ENCODE measurements at places on chromosomes 3 and 15. TPM values are rescaled to one million over a fixed set of nuclear protein-coding genes. Genes with fewer than 3 reads are reported as not detected.

Gene PLSCR5
- total RNA-seq = not detected

Gene GOLGA6A
- total RNA-seq = under 0.01 TPM

Gene NR1I2
- total RNA-seq = not detected

Gene GMNC
- under 0.01 TPM for total RNA-seq

Gene MINAR1
- total RNA-seq = 2.5 TPM

Gene TMEM158
- total RNA-seq = 4.7 TPM

Gene EIF4E3
- total RNA-seq = 3.5 TPM

Gene ZPLD1
- under 0.01 TPM for total RNA-seq

Gene SCG5
- 9.0 TPM for total RNA-seq

Gene CPB1
- 1.1 TPM for total RNA-seq

DNA sequence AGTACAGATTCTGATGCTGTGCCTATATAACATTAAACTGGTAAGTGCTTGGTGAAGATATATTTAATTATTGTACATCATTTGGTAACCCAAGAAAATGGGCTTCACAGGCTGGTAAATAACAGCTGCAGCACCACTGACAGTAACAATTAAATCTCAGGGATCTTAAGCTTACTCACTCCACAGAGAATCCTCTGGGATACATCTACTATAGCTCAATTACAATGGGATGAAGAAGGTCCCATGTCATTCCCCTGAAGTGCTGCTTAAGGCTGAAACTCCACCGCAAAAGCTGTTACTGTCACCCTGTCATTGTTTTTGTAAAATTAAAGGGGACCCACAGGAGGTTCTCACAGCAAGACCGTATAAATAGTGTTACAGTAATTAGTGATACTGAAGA lies 153.0 kb downstream of the IMPG2 start:
- no peaks in the 10 kb centered on the region for H3K36me3 ChIP-seq
- H3K27ac ChIP-seq = no peak overlapping the region
- DNase-seq = no peak
- H3K4me1 ChIP-seq = peaks cover 14% of the 10 kb centered on the region
- H3K27me3 ChIP-seq = no peaks in the 10 kb centered on the region

- H3K27me3 ChIP-seq = no peaks in the 10 kb centered on the region
- H3K4me1 ChIP-seq = peaks cover 21% of the 10 kb centered on the region
- peak; percentile 65 for DNase-seq
- peak overlapping the region; percentile 65 for H3K27ac ChIP-seq
Measured at GRCh38 chr15:68794863-68795262, 25.8 kb downstream of the ANP32A start.

GRCh38 chr3:138135146-138135832 lies 3.1 kb upstream of the A4GNT start:
- peaks cover 6% of the 10 kb centered on the region for H3K27me3 ChIP-seq
- H3K4me3 ChIP-seq = no peak overlapping the region
- H3K4me1 ChIP-seq = no peaks in the 10 kb centered on the region
- DNase-seq = no peak

DNA sequence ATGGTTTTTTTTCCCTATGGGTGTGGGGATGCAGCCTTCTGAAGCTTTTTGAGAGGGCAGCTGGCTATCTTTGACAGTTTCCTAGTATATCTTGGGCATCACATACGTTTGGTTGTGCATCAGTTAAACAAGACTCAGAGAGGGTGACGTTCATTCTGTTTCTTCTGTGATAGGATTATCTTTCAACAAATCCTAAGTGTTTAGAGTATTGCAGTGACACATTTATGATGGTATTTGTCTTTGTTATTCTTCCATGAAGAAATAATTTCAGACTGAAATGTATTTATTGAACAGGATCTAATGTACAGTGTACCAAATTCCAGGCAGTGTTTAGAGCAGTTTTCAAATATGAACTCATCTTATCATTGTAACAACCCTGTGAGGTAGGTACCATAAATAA lies 114.4 kb downstream of the PLCL2 start:
- H3K36me3 ChIP-seq = no peaks in the 10 kb centered on the region
- H3K27me3 ChIP-seq = no peaks in the 10 kb centered on the region
- no peak overlapping the region for H3K4me3 ChIP-seq
- H3K27ac ChIP-seq = no peak overlapping the region
- DNase-seq = no peak

DNA sequence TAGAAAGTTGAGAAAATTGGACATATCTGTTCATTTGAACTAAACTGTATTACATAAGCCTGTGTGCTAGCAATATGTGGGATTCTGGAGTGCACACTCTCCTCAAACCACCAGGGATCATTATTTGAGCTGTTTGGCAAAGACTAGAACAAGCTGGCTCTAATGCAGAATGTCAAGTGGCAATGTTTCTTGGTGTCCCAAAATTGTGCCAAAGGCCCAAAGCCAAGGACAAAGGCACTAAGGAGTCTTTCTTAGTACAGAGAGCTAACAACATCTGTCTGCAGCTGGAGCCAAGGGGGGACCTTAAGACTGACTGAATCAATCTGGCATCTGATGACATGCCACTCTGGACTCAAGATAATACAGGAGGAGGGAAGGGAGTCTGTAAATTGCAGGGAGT lies 76.7 kb upstream of the STRIT1 start:
- no peaks in the 10 kb centered on the region for H3K4me1 ChIP-seq
- no peak for DNase-seq
- no peaks in the 10 kb centered on the region for H3K36me3 ChIP-seq
- H3K27me3 ChIP-seq = peaks cover 4% of the 10 kb centered on the region
- H3K4me3 ChIP-seq = no peak overlapping the region
- no peak overlapping the region for H3K27ac ChIP-seq

DNA sequence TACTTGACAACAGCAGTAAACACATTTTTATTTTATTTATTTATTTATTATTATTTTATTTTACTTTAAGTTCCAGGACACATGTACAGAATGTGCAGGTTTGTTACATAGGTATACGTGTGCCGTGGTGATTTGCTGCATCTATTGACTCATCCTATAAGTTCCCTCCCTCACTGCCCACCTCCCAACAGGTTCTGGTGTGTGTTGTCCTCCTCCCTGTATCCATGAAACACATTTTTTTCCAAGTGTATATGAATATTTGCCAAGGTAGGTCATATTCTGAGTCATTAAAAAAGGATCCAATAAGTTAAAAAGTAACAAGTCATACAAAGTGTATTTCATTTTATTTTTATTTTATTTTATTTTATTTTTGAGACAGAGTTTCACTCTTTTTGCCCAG lies 567.3 kb upstream of the KCNMB2 start:
- peaks cover 10% of the 10 kb centered on the region for H3K4me1 ChIP-seq
- DNase-seq = no peak
- no peak overlapping the region for H3K27ac ChIP-seq
- no peaks in the 10 kb centered on the region for H3K36me3 ChIP-seq
- H3K27me3 ChIP-seq = no peaks in the 10 kb centered on the region
- H3K4me3 ChIP-seq = no peak overlapping the region

- no peaks in the 10 kb centered on the region for H3K27me3 ChIP-seq
- no peaks in the 10 kb centered on the region for H3K36me3 ChIP-seq
Measured at GRCh38 chr15:27485265-27485664, 514.3 kb downstream of the GABRG3 start.

GRCh38 chr3:12287727-12288181 lies 1.1 kb upstream of the PPARG start:
- H3K27ac ChIP-seq = no peak overlapping the region
- peaks cover 7% of the 10 kb centered on the region for H3K27me3 ChIP-seq
- no peaks in the 10 kb centered on the region for H3K36me3 ChIP-seq
- DNase-seq = peak; percentile 91
- H3K4me3 ChIP-seq = peak overlapping the region; percentile 79
- no peaks in the 10 kb centered on the region for H3K4me1 ChIP-seq

- no peaks in the 10 kb centered on the region for H3K27me3 ChIP-seq
- H3K36me3 ChIP-seq = no peaks in the 10 kb centered on the region
- H3K27ac ChIP-seq = peak overlapping the region; percentile 90
- DNase-seq = peak; percentile 73
Measured at GRCh38 chr3:156762631-156763185, 63.4 kb upstream of the LEKR1 start.

DNA sequence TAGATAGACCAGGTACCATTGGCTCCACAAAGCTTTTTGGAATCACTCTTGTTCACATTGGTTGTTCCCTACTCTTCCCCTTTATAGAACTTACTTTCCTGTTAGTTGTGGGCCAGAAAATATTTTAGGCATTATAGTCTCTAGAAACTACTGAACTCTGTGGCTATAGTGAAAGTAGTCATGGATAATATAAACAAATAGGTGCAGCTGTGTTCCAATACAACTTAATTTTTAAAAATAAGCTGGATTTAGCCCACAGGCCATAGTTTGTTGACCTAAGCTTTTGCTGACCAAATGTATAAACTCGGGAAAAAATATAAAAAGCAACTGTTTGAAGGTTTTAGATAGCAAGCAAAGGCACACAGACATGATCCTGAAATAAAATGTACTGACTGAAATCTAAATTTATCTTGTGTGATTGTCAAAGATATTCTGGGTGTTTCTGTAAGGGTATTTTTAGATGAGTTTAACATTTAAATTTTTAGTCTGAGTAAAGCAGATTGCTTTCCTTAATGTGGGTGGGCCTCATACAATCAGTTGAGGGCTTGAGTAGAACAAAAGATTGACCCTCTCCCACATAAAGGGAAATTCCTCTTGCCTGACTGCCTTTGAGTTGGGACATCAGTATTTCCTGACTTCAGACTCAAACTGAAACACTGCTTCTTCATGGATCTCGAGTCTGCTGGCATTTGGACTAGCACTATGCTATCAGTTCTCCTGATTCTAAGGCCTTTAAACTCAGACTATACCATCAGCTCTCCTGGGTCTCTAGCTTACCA lies 13.2 kb downstream of the IQCB1 start:
- peaks cover 42% of the 10 kb centered on the region for H3K36me3 ChIP-seq
- no peaks in the 10 kb centered on the region for H3K4me1 ChIP-seq
- no peak overlapping the region for H3K27ac ChIP-seq
- H3K27me3 ChIP-seq = no peaks in the 10 kb centered on the region
- no peak for DNase-seq

DNA sequence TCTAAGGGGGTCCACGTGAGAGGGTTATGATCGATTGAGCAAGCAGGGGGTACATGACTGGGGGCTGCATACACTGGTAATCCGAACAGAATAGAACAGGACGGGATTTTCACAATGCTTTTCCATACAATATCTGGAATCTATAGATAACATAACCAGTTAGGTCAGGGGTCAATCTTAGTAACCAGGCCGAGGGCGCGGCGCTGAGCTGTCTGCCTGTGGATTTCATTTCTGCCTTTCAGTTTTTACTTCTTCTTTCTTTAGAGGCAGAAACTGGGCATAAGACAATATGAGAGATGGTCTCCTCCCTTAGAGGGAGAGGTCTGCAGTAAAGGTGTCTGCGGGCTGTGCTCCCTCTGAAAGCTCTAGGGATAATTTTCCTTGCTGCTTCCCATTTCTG lies 261.3 kb downstream of the XXYLT1 start:
- no peak overlapping the region for H3K4me3 ChIP-seq
- no peaks in the 10 kb centered on the region for H3K4me1 ChIP-seq
- DNase-seq = no peak
- peaks cover 63% of the 10 kb centered on the region for H3K27me3 ChIP-seq
- no peak overlapping the region for H3K27ac ChIP-seq

DNA sequence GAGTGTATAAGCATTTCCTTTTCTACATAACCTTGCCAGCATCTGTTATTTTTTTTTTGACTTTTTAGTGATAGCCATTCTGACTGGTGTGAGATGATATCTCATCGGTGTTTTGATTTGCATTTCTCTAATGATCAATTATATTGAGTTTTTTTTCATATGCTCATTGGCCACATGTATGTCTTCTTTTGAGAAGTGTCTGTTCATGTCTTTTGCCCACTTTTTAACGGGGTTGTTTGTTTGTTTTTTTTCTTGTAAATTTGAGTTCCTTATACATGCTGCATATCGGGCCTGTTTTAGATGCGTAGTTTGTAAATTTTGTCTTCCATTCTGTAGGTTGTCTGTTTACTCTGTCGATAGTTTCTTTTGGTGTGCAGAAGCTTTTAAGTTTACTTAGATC lies 89.2 kb downstream of the LEKR1 start:
- H3K27ac ChIP-seq = no peak overlapping the region
- no peak for DNase-seq
- H3K4me1 ChIP-seq = no peaks in the 10 kb centered on the region
- H3K4me3 ChIP-seq = no peak overlapping the region
- H3K27me3 ChIP-seq = no peaks in the 10 kb centered on the region

- no peaks in the 10 kb centered on the region for H3K4me1 ChIP-seq
- H3K36me3 ChIP-seq = no peaks in the 10 kb centered on the region
- no peak overlapping the region for H3K4me3 ChIP-seq
Measured at GRCh38 chr3:141114816-141115460, 63.8 kb downstream of the SPSB4 start.

DNA sequence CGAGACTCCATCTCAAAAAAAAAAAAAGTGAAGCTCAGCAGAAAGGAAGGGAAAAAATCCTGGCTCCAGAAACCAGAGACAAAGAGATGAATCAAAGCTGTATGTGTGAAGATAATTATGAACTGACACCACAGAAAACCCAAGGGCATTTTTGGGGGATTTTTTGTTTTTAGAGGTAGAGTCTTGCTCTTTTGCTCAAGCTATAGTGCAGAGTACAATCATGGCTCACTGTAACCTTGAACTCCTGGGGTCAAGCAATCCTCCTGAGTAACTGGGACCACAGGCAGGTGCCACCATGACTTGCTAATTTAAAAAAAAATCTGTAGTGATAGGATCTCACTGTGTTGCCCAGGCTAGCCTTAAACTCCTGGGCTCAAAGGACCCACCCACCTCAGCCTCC lies 22.8 kb downstream of the HCLS1 start:
- no peak for DNase-seq
- H3K4me3 ChIP-seq = no peak overlapping the region
- no peak overlapping the region for H3K27ac ChIP-seq
- H3K27me3 ChIP-seq = no peaks in the 10 kb centered on the region
- no peaks in the 10 kb centered on the region for H3K36me3 ChIP-seq
- no peaks in the 10 kb centered on the region for H3K4me1 ChIP-seq

DNA sequence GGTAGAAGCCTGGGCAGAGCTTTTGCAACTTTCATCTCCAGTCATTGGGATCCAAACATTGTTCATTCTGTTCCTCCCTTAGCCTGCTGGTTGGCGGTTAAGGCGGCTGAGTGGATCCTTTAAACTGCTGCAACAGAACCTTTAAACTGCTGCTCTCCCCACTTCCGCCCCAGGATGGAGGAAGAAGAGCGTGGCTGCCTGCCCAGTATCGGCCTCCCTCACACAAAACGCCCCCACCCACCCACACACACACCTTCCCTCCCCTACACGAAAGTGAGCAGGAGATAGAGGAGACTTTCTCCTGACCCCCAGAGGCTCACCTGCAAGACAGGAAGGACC lies 460 bp upstream of the ZMAT3 start:
- H3K36me3 ChIP-seq = peaks cover 10% of the 10 kb centered on the region
- H3K4me1 ChIP-seq = peaks cover 19% of the 10 kb centered on the region
- H3K27me3 ChIP-seq = no peaks in the 10 kb centered on the region
- no peak for DNase-seq

GRCh38 chr3:4472312-4472711 lies 5.2 kb upstream of the SUMF1 start:
- H3K27ac ChIP-seq = no peak overlapping the region
- H3K27me3 ChIP-seq = peaks cover 28% of the 10 kb centered on the region
- H3K4me1 ChIP-seq = peaks cover 13% of the 10 kb centered on the region
- H3K4me3 ChIP-seq = no peak overlapping the region
- DNase-seq = no peak
- H3K36me3 ChIP-seq = no peaks in the 10 kb centered on the region

Data from osteoblast (primary cell).